Kidney (tissue), 22 donors: ENCODE measurements at places on chromosomes 13 and 19. TPM values are rescaled to one million over a fixed set of nuclear protein-coding genes. Genes with fewer than 3 reads are reported as not detected.

DNA sequence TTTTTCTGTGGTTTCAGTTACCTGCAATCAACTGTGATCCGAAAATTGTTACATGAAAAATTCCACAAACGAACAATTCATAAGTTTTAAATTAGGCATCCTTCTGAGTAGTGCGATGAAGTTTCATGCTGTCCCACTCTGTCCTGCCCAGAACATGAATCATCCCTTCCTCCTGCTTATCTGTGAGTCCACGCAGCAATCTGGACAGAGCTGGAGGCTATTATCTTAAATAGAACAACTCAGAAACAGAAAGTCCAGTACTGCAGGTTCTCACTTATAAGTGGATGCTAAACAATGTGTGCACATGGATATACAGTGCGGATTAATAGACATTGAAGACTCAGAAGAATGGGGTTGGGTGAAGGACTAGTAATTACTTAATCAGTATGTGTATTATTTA, 583.7 kb upstream of the SPRY2 start:
- no peak for DNase-seq
- no peaks in the 10 kb centered on the region for H3K4me1 ChIP-seq
- H3K36me3 ChIP-seq: no peaks in the 10 kb centered on the region
- H3K27me3 ChIP-seq: no peaks in the 10 kb centered on the region
- no peak overlapping the region for H3K4me3 ChIP-seq

DNA sequence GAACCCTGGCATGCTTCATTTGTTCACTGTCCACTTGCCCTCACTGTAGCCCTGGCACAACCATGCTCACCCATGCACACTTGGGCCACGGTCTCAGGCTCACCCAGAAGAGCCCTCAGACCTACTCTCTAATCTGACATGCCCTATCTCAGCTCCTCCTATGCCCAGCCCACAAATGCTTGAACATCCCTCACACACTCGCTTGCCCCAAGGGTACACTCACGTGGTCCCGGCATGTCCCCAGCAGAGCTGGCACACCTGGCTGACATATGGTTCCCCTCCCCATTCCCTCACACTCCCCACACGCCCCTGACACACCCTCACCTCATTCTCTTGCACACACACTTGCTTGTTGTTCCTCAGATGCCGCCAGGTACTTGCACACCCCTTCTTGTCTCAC, 55.7 kb downstream of the MAP4K1 start:
- no peak overlapping the region for H3K4me3 ChIP-seq
- H3K36me3 ChIP-seq: no peaks in the 10 kb centered on the region
- DNase-seq: no peak
- no peaks in the 10 kb centered on the region for H3K27me3 ChIP-seq
- no peak overlapping the region for H3K27ac ChIP-seq

- no peaks in the 10 kb centered on the region for H3K4me1 ChIP-seq
- no peaks in the 10 kb centered on the region for H3K27me3 ChIP-seq
- H3K36me3 ChIP-seq: no peaks in the 10 kb centered on the region
These were observed 155.6 kb downstream of the COG6 start for GRCh38 chr13:39811051-39811450.

Gene POLR1D
- total RNA-seq: 72.8 TPM
